ENCODE measurements at places on chromosomes 1 and 21.

DNA sequence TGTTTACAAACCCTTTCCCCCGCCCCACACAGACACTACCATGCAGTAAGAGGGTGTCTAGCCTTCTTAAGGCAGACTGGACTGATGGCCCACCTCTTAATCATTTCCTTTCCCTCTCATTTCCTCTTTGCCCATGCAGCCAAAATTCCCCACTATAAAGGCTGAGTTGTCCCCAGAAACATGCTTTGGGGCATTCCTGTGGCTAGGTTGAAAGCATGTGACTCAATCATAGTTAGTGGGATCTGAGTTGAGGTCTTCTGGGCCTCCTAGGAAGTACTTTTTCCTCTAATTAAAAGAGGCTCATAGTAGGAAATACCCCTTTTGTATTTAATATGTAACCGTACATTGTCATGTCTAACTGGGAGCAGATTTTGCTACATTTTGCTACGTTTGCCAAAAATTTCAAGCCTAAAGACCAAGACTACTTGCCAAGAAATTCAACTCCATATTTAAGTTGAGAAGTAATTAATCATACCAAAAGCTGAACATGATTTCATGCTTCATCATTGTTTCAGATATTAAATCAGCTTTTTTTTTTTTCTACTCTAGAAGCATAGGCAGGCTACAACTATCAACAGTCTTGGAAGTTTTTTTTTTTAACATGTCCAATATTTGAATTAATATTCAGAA is 174.7 kb downstream of the ADGRL4 start:
- DNase-seq = peak; percentile 95

GRCh38 chr1:212368073-212368484 is 46.6 kb downstream of the PACC1 start:
- peak; percentile 87 for DNase-seq

DNA sequence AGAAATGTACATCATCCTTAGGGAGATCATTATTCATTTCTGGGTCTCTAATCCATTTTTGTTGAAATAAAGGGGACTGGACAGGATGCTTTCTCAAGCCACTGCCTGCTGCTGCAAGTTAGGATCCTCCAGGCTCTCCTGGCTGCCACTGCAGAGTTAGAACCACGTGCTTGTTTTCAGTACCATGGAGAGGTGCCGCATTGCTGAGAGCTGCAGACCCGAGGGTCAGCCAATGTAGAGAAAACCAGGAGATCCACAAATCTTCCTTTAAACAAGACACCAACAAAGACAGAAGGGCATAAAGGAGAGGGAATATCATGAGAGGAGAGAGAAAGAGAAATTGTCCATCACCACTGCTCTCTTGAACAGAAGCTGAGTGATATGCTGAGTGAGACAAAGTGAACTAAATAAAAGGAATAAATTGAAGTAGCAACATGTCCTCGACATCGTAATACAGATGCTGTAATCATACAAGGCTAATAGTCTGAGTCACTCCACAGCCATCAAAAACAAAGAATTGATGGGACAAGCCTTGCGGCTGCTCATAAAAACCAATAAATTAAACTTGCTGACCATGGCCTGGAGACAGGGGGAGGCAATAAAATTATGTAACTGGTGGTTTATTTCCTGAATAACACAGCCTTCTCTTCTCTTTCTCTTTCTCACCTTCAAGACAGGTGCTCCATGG is 255.7 kb downstream of the OMA1 start:
- peak; percentile 7 for DNase-seq

DNA sequence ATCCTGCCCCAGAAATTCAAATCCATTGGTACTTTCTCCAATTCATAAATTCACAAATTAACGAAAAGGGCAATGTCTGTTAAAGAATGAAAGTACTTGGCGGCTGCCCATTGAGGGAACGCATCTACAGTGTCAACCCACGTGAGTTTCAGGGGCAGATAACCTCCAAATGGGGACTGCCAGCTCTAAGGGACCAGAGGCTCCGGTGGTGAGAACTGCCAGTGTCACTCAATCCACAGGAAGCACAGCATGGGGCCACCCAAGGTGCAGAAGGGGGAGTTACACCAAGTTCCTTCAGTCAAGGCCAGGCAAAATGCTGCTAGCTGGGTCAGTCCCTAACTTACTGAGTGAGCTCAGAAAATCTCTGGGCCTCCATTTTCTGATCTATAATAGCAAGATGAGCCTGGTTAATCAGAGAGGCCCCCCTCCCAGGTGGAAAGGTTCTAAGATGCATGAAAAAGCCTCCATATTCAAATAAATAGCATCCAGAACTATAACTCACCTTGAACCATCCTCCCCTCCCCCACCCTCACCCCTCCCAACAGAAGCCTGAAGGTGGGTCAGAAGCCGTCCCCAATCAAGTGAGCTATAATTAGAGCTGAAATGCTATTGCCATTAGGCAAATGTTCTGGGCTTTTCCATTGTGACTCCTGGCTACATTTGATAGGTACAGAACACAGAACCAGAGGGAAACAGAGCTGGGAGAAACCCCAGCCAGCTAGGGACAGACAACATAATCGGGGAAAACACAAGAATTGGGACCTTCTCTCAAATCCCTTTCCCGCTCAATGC is 41.7 kb downstream of the LRP8 start:
- DNase-seq = no peak

GRCh38 chr1:167668108-167668507 is 38.1 kb downstream of the RCSD1 start:
- DNase-seq = no peak

- DNase-seq = peak; percentile 8
These were observed 32.6 kb downstream of the GPR52 start for GRCh38 chr1:174480324-174480723.

DNA sequence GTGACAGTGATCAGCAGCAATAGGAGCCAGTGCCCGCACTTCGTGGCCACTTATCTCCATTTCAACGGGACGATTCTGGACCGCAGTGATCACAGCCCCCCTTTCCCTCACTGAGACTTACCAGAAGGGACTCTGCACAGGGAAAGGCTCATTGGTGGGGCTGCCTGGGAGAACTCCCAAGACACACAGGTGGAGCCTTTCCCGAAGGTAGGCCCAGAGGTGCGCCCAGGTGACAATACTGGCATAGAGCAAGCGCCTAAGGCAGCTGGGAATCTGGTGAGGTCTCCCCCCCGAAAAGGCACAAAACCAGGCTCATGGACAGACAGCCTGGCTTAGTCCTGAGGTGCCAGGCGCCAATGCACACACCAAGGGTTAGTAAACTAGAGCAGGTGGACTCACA is 318.9 kb downstream of the AJAP1 start:
- DNase-seq = no peak

GRCh38 chr1:93475681-93476080 is 27.8 kb downstream of the FNBP1L start:
- DNase-seq = no peak

DNA sequence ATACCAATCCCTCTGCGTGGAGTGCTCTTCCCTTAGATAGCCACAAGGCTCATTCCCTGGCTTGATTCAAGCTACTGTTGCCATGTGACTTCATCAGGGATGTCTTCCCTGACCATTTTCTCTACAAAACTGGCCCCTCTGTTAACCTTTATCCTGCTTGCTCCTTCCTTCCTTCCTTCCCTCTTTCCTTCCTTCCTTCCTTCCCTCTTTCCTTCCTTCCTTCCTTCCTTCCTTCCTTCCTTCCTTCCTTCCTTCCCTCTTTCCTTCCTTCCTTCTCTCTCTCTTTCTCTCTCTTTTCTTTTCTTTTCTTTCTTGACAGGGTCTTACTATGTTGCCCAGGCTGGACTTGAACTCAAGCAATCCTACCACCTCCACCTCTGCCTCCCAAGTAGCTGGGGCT is 6.2 kb upstream of the RYR2 start:
- DNase-seq = no peak

DNA sequence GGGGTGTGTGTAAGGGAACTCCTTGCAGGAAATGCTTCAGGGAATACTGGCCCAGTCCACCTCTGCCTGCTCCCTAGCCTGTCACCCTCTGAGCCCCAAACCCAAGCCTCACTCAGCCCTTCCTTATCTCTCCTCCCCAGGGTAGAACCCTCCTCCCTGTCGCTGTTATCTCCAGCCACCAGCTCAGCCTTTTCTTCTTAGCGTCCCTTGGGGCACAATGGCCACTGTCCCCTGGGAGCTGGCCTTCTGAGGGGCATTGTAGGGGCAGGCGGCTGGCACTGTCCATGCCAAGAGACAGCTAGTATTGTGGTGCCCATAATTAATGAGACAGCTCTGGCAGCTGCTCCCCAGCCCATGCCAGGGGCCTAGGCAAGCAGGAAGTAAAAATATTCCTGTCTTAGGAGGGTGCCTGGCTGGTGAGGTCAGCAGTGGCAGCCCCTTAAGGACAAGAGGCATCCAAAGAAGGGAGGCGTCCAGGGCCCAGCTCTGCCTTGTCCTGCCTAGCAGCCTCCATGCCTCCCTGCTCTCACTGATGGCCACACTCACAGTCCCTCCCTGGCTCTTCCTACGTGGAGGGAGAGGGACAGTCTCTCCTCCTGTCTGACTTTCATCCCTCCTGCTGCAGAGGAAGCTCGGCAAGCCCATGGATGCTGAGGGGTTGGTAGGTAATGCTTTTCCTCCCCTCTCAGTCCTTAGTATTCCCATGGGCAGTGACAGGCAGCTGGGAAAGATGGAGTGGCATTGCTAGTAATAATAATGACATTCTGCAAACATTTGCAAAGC is 37.5 kb downstream of the KCNQ4 start:
- no peak for DNase-seq

DNA sequence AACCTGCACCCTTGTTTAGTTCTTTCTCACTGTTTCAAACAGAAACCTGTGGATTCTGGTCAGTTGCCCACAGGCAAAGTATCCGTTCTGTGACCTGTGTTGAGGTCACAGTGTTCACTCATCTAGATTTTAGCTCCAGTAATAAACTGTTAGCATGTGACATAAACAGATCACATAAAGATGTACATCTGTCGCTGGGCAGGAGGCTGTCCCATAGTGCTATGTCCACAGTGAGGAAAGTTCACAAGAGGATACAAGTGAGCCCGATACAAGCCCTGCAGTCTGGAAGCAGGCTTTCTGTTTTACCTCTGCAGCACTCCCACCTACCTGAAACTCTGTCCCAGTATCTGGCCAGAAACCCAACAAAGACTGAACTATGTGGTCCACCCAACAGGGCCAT is 28.4 kb downstream of the LMX1A start:
- no peak for DNase-seq

DNA sequence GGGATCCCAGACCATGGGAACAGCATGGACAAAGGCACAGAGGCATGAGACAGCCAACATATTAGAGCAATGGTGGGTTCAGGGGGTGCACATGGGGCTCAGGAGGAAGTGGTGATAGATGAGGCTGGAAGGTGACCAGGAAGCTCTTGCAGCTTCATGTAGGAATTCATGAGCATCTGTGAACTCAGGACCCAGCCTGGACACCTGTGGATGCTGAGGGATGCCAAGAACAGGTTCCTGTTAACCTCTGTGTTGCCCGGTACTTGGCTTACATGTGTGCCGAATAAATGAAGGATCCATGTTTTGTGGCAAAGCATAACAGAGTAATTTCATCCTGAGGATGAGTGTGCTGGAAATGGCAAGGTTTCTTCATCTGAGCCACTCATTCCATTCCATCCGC is 9.3 kb upstream of the SSBP3 start:
- no peak for DNase-seq

DNA sequence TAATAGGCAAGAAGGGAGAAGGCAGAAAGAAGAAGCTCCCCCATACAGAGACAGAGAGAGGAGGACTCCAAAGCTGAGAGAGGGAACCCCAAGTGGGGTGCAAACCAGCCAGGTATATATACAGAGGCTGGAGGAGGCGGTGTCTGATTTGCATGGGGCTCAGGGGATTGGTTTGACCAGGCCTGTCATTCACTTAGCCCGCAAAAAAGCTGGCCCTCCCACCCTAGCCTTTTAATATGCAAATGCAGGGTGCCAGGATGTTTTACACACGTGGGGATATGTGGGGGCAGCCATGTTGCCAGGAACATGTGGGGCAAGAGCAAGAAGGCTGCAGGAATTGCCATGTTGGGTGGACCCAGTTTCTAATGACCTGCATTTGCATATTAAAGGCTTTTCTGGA is 37.0 kb upstream of the TENT5B start:
- DNase-seq = no peak

DNA sequence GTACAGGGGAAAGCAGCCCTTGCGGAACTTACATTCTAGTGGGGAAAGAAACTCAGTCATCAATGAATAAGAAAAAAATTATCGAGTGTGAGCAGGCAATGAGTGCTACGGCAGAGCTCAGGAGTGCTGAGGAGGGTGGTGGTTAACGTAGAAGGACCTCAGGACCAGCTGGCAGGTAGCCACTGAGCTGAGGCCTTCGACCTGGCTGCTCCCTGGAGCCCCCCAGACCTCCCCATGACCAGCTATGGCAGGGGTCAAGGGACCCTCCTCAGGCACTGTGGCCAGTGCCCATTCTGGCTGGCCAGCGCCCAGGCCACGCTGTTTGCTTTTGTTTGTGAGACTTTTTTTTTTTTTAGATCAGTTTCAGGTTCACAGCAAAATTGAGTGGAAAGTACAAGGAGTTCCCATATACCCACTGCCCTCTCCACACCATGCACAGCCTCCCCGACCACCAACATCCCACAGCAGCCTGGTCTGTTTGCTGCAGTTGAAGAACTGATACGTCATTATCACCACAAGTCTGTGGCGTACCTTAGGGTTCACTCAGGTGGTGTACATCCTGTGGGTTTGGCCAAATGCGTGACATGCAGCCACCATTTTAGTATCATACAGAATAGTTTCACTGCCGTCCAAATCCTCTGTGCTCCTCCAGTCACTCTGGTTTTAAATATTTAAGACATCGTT is 11.8 kb upstream of the TTC22 start:
- DNase-seq = no peak

DNA sequence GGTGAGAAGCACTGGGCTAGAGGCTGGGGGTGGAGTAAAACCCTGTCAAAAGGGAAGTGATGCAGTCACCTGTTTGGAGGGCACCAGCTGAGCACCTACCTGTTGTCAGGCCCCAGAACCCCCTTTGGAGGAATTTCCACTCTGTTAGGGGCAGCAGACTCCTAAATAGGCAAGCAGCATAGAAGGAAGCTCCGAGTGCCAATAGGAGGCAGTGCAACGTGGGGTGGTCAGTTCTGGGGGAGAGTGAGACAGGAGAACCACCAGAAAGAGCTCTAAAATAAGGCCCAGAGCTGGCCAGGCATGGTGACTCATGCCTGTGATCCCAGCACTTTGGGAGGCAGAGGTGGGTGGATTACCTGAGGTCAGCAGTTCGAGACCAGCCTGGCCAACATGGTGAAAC is 203.7 kb upstream of the ZC3H12A start:
- DNase-seq = no peak

DNA sequence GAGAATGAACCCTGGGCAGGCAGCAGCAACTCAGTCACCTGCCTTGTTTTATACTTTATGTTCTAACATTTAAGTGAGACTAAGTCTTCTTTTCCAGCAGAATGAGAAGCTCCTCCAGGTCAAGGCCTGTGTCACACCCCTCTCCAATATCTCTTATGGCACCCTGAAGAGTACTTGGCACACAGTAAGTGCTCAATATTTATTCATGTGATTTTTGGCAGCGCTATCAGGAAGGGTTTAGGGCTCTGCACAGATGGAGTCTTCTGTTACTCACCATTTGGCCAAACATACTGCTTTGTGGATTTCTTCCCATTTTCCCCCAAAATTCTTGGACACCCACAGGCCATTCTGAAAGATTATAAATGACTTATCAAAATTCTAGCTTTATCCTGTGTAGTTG is 43.8 kb upstream of the MYBPHL start:
- DNase-seq = peak; percentile 22

GRCh38 chr1:56933606-56934005 is 32.2 kb downstream of the C8B start:
- DNase-seq = no peak

Measured in fibroblast of the aortic adventitia (primary cell).